Stomach (tissue), 19 donors: ENCODE measurements at places on chromosomes 4 and X. TPM values are rescaled to one million over a fixed set of nuclear protein-coding genes. Genes with fewer than 3 reads are reported as not detected.

The NXF2 gene
- total RNA-seq: not detected

The GPC4 gene
- 14.1 TPM for total RNA-seq

DNA sequence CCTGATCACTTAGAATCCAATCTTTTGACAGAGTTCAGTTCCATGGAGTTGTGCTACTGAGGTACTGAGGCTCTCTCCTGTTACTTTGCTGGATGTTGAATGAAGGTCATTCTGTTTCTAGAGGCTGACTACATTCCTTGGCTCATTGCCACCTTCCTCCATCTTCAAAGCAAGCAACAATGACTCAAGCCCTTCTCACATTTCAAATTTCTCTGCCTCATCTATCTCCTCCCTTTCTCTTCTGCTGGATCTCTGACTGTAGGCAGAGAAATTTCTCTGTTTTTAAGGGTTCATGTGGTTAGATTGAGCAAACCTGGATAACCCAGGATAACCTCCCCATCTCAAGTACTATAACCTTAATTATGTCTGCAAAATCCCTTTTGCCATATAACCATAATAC, 775.4 kb downstream of the STPG2 start:
- DNase-seq: peak; percentile 2

DNA sequence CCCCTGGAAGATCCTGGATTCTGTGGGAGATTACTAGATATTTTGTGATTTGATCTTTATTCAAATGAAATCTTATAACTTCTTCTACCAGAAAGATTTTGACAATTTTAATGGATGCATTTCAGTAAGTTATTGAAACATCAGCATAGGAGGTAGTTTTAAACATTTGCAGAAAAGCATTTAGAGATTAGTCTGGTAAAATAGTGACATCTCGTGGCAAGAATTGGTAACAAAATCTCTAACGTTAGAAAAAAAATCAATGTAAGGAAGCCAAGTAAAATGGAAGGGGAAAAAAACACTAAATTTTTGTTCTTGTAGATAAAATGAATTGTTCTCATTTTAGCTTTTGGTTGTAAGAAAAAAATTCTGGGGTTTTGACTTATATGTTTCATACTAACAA, 73.3 kb downstream of the TASL start:
- peak; percentile 64 for DNase-seq

GRCh38 chrX:46325312-46325877, 219.8 kb downstream of the ZNF674 start:
- no peak for DNase-seq

- DNase-seq: no peak
Measured at GRCh38 chr4:142377342-142378091, 468.6 kb downstream of the INPP4B start.

DNA sequence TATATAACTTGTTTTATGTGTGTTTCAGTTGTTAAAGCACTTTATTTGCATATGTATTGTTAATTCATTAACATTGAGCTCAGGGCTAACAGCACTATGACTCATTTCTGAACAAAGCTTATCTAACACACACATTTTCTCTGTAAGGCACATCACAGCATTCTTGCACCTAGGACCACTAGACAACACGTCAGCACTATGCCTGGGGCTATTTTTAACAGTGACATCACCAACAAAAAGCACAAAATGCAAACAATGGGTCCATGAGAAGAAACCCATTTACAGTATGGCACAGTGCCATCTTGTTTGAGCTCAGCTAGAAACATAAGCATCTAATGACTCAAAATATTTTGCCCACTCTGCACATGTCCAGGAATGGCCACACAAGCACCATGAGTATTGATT, 124.4 kb downstream of the RELL1 start:
- peak; percentile 34 for DNase-seq

GRCh38 chr4:7124689-7125442, 57.0 kb upstream of the GRPEL1 start:
- peak; percentile 78 for DNase-seq
